ENCODE measurements at places on chromosomes 1 and 21.
A peak's percentile ranks its signal among the peaks of the same experiment; 100 is the strongest.

DNA sequence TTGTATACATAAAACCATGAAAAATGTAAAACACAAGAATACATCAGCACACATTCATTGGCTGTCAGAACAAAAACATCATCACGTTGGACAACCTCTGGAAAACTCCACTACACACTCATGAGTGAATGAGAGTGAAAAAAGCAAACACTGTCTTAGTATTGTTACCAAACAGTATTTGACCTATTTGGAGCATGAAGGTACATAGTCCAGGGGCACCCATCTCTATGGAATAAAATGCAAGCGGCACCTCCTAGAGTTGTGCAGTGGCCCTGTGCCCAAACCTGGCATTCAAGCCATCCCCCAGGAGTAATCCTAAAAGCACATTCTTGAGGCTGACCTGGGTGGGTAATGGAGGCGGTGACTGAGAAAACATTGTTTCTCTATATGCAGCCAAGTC, 67.0 kb upstream of the SOD1 start:
- DNase-seq, result no peak

GRCh38 chr1:10960411-10961299, 51.8 kb upstream of the TARDBP start:
- peak; percentile 42 for DNase-seq

GRCh38 chr21:44988607-44989536, 49.0 kb downstream of the SLX9 start:
- DNase-seq, result no peak

GRCh38 chr1:31007462-31007991, 58.0 kb downstream of the PUM1 start:
- DNase-seq, result peak; percentile 81

DNA sequence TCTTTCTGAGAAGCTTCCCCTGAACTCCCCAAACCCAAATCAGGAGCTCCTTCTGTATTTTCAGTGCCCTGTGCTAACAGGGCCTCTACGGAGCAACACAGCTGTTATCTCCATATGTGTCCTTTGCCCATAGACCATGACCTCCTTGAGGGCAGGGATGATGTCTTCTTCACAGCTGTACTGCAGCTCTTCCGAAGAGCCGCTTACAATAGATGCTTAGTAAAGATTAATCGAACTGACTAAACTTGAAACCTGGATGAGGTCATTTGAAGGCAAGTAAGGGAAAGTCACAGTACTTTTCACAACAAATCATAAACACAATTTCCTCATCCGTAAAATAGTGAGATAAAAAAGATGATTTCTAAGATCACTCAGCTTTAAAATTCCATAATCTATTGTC, 4.4 kb upstream of the KCNN3 start:
- no peak for DNase-seq

DNA sequence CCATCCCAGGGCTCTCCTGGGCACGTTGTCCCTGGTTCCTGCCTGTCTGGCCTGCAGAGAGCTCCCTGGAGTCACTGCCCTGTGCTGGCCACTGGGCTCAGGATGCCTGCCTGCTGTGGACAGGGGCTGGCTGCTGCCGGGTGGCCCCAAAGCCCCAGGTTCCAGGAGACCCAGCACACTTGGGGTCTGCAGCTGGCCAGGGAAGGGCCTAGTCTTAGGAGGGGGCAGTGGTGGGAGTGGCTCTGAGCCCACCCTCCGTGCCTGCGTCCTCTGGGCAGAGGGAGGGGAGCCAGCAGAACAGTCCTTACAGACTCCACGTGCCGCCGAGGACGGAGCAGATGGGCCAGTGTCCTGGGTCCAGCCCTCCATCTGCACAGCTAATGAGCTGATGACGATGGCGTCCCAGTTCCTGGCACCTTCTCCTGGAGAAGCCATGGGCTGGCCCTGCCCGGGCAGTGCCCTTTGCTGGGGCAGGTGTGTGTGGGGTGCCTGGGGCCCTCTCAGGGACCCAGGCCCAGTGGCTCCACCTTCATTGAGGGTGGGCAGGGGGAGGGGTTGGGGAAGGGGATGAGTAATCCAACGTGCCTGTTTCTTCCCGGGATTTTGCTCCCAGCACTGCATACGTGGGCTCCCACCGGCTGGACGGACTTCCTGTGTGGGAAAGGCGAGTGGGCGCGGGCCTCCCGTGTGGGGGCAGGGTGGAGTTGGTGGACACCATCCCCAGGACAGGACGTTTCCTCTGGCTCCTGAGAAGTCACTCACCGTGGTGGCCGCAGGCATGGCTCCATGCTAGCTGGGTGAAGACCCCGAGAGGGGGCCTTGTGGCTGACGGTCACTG, 6.8 kb upstream of the PLCH2 start:
- no peak for DNase-seq
